GM12892 (cell line): ENCODE measurements at places on chromosomes 5 and 9.

DNA sequence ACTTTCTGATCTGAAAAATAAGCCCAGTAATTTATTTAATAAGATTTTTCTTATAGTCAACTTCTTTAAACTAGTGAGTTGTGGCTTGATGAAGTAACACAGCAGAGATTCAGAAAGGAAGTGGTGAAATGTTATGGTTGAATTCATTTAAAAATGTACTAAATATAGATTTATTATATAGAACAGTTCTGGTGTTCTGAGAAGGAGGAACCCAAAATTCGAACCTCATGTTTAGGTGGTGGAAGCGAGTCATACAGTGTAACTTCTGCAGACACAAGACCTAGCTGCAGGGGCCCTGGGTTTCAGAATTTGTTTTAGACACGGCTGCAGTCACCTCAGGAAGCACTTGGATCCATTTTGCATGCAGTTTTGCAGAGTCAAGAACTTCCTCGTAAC lies 188.2 kb downstream of the TRIO start:
- no peak for DNase-seq

GRCh38 chr9:96856363-96857286 lies 2.3 kb upstream of the ZNF782 start:
- no peak for DNase-seq

DNA sequence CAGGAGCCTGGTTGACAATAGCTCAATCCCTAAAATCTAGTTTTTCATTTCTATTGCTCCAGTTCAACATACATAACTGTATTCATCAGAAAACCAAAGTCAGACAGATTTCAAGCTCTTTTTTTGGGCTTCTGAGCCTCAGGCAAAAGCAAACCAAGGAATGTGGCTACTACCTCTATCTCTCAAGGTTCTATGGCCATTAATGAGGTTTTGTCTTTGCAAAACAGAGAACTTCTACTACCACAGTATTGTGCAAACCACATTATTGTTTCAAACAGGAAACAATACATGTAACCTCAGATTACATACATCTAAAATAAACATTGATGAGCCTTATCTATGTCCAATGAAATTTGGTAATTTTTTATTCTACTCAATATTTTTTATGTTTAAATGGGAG lies 35.5 kb upstream of the FTMT start:
- no peak for DNase-seq

- no peak for DNase-seq
These were observed 721.5 kb upstream of the DMAC1 start for GRCh38 chr9:8521112-8521511.

GRCh38 chr5:164868761-164869160 lies 1363.3 kb downstream of the MAT2B start:
- no peak for DNase-seq

- no peak for DNase-seq
These were observed 23.7 kb upstream of the OTULINL start for GRCh38 chr5:14557791-14558415.

- no peak for DNase-seq
These were observed 46.5 kb upstream of the VDAC1 start for GRCh38 chr5:134051305-134051704.

- no peak for DNase-seq
These were observed 251.8 kb upstream of the RASA1 start for GRCh38 chr5:87015901-87016300.

DNA sequence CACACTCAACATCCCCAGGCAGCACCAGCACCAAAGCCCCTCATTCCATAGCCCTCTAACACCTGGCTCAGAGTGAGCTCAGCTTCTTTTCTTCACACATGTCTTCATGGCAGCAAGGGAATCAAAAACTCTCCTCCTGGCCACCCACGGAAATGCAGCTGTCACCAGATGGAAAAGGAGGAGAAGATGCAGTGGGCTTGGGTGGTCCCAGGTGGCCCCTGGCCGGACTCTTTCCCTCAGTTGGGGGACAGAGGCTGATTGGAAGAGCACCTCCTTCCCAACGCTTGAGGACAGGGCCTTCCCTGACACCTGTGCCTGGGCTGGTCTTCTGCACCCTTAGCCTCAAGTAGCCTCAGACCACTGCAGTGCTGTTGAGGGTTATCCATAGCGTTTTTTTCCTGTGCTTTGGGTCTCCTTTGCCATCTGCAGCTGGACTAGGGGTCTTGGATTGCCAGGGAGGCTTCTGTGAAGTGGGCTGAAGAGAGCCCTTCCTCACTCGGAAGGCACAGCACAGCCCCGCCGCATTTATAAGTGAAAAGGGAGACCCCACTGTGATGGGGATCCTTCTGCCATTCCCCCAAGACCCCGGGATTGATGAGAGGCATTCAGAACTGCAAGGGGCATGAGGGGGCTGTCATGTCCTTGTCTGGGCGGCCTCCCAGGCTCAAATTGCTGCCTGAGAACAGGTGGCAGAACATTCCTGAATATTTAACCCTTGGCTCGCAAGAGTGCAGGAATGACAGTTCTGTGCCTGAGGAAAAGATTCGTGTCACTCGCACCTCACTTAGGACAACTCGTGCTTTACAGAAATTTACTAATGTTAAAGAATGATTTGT lies 200.0 kb downstream of the AUH start:
- no peak for DNase-seq

- peak; percentile 62 for DNase-seq
These were observed 76.4 kb downstream of the EHMT1 start for GRCh38 chr9:137694962-137695875.

DNA sequence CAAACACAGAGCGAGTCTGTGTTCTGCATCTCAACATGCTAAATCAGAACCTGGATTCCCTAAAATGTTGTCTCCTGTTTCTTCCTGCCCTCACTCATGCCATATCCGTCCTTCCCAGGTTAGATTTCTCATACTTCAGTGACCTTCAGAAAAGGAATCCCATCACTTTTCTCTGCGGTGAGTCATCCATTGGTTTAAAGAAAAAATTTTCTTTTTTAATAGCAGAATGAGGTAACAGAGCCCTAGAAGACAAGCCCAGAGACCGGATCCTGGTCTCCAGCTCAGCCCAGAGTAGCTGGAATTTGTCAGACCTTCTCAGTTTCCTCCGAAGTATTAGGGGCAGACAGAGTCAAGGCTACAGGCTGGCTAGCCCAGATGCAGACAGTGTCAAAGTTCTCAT lies 143.2 kb upstream of the DMRT1 start:
- DNase-seq: no peak

GRCh38 chr9:10339152-10339551 lies 273.6 kb downstream of the PTPRD start:
- DNase-seq: no peak

DNA sequence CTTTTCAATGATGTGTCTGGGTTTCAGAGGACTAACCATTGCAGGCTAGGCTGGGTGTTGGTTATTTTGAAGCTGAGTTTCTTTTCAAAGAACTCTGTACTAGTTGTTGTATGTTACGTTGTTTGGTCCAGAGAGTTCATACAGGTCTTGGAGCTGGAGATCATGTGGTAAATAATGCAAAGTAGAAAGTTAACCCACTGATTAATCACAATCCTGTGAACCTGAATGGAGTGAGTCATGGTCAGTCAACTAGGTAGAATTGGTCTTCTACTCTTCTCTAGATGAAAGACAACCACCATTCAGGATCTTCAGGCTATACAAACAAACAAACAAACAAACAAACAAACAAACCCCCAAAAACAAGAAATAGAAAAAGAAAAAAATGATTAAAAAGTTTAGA lies 388.9 kb upstream of the ACTBL2 start:
- no peak for DNase-seq

DNA sequence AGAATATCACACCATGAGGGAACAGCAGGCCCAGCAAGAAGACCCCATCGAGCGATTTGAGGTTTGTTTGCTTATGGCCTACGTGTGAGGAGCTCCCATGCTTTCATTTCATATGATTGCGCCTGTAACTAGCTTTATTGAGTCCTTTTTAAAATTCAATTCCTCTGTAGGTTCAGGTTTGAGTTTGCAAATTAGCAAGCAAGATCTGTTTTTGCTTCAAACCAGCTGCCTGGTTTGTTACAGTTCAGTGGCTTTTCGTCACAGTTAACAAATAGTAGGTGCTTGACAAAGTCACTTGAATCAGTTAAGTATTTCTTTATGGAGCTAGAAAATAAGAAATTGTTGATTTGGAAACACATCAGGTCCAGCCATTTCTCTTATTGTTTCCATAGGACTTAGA lies 56.3 kb downstream of the GPR21 start:
- no peak for DNase-seq

- DNase-seq: no peak
These were observed 280.7 kb downstream of the SPOCK1 start for GRCh38 chr5:137218471-137218870.

GRCh38 chr5:54547711-54548250 lies 30.2 kb downstream of the SNX18 start:
- DNase-seq: no peak

GRCh38 chr5:92644266-92644886 lies 936.6 kb downstream of the NR2F1-AS1 start:
- no peak for DNase-seq

DNA sequence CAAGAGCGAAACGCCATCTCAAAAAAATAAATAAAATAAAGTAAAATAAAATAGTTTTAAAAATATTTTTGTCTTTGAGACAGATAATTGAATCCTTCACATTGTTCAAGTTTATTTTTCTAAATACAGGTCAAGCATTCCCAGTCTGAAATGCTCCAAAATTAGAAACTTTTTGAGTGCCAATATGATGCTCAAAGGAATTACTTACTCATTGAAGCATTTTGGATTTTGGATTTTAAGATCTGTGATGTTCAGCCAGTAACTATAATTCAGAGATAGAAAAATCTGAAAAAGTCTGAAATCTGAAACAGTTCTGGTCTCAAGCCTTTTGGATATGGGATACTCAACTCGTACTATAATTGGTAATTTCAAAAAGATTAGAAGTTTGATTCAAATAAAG lies 39.8 kb downstream of the RBM27 start:
- DNase-seq: no peak

DNA sequence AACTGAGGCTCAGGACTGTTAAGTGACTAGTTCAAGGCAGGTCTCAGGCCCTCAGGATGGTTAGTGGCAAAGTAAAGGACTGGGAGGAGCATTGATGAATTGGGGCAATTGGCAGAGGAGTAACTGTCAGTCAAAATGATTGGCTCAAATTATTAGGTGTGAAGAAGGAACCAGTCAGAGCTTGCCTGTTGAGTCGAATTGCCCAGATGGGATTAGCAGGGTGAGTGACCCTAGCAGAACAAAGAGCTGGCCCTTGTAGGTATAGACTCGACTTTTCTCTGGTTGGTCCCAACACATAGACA lies 2.6 kb upstream of the NSD1 start:
- no peak for DNase-seq

DNA sequence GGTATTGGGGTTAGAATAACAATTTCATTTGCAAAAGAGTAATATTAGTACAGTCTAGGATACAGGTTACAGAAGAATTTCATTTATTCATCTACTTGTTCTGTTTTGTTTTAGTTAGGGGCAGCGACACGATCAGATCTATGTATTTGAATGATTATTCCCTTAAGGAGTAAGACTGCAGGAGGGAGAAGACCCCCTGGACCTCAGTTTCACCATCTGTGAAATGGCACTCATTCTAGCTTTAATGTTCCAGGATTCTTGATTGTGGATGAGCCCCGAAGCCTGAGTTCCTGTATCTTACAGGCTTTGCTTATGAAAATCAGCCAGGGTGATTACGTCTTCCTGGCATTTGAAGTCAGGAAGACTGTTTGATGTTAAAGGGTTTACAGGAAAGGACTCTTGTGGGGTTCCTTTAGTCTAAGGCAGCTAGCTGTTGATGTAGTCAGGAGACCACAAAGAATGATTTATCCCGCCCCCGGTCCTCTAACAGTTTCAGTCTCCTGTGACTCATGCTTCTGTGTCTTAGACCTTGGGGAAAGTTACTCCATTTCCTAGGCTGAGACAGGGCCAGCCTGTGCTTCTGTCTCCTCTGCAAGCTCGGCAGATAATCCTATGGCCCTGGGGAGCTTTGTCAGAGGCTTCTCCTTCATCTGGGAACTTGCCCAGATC lies 11.5 kb downstream of the SMIM3 start:
- no peak for DNase-seq

DNA sequence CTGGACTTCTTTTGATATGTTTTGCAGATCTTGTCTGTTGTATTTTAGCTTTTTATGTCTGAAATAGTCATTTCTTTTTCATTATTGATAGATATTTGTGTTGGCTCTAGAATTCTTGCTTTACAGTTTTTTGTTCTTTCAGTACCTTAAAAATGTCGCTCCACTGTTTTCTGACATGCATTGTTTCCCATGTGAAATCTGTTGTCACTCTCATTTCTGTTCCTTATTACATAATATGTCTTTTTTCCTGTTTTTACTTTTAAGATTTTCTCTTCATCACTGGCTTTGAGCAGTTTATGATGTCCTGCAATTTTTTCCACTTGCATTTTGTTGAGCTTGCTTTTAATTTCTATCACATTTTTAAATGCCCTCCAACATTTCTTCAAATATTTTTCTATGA lies 270.4 kb upstream of the TARS1 start:
- no peak for DNase-seq

DNA sequence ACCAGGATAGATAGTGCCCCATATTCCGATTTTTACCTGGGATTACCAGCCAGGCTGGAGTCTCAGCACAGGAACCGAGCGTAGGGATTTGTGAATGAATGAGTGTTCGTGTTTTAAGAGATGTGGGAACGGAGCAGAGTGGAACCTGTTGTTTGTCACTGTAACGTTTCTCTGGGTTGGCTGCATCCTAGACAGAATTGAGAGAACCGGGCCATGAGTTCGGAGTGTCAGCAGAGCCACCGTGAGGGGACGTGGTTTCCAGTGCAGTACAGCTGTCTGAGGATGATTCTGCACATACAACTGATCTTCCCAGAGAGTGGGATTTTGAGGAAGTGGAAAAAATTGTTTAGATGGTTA lies 1.2 kb downstream of the PDE8B start:
- DNase-seq: no peak

DNA sequence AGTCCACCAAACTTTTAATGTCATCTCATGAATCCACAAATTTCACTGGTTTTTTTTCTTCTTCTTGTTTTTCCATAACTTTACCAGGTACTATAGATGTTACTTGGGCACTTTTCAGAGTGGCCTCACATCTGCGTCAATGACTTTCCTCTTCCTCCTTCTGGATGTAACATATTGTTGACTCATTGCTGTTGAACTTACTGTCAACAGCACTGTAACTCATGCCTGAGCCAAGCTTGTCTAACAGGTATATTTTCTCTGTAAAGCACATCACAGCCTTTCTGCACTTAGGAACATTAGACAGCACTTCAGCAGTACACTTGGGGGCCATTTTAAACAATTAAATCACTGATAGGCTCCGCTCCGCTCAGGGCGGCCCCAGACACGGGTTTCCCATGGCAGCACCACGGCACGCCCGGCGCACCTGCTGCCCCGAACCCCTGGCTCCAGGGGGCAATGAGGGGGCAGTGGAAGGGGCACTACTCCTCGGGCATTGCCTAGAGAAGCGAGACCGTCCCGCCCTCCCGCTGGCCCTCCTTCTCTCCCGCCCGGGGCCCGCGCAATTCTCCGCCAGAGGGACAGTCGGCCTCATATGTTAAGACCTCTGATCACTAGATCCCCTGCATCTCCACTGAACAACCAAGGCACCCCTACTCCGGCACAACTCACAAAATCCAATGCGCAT lies 41.9 kb upstream of the SPATA31C2 start:
- no peak for DNase-seq
